ENCODE measurements at places on chromosomes 13 and 19.
A peak's percentile ranks its signal among the peaks of the same experiment; 100 is the strongest.

GRCh38 chr13:30126903-30127428, 180.4 kb downstream of the KATNAL1 start:
- DNase-seq, result no peak

DNA sequence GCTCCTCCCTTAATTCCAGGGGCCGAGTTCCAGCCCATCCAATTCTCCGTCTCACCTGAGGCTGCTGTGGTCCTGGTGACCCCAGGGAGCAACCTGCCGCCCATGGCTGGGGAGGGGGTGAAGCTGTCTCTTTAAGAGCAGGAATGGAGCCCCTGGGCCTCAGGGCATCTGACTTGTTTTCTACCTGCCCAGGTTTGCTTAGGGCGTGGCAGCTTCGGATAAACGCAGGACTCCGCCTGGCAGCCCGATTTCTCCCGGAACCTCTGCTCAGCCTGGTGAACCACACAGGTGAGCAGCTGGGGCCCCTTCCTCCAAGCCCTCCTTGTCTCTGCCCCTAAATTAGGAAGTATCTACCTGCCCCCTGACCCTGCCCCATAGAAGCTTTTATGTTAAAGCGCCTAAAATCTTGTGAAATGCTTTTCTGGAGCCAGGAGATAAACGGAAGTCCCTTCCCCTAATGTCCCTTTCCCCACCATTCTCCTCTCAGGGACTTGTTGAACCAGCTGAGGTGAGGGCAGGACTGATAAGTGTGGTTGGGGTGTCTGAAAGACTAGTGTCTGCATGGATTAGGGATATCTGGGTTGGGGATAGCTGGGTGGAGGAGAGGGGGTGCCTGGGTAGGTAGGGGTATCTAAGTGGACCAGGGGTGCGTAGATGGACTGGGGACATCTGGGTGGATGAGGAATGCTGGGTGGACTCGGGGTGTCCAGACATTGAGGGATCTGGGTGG, 614 bp downstream of the FXYD3 start:
- DNase-seq, result no peak

GRCh38 chr19:623974-624373, 9.4 kb downstream of the POLRMT start:
- peak; percentile 92 for DNase-seq

DNA sequence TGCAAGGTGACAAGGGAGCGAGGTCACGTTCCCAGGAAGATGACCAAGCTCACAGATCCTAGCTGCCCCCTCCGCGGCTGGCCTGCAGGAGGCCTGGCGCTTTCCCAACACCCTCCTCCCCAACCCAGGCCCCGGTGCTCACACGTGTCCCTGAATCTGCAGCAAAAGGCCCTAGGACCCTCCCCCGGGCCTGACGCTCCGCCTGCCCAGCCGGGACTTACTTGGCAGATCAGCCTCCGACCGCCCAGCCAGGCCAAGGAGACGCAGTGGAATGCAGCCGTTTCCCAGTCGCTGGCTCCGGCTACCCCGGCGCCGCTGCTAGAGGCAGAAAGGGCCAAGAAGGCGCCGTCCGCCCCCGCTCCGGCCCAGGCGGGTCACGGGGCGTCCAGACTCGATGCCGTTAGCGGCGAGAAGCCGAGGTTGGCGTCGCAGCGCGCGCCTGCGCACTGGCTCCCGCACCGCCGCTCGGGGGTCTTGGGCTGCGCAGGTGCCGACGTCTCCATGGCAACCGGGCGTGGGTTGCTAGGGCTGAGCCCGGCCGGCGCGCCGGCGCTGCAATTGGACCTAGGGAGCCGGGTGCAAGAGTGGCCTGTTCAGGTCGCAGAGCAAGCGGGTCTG, at the start of gene PNMA8A:
TSS of gene PNMA8A (minus strand) at position 448 of the 618 bp plus-strand sequence. CDS start 528 bp downstream, outside the sequence.
- DNase-seq, result peak; percentile 82

GRCh38 chr19:57947088-57947418, 453 bp downstream of the ZNF256 start:
- DNase-seq, result no peak

DNA sequence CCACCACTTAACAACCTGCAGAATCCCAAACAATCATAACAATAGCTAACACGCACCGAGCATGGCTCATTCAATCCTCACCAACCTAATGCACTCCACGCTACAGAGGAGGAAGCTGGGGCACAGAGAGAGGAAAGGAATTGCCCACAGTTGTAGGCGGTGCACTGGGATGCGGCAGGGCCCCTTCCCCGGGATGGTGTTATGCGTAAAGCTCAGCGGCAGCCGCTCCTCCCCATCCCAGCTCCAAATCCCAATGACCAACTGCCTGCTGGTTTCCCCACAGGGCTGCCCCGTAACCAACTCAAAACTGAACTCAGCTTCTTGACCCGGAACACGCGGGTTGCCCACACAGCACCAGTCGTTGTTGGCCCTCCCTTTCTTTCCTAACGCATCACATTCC, 42.2 kb downstream of the SERP2 start:
- no peak for DNase-seq

- peak; percentile 44 for DNase-seq
Observed at GRCh38 chr13:45989607-45990006, 62.9 kb downstream of the ZC3H13 start.

- DNase-seq, result no peak
Observed at GRCh38 chr13:68810660-68811059, 1297.0 kb upstream of the ATXN8OS start.

DNA sequence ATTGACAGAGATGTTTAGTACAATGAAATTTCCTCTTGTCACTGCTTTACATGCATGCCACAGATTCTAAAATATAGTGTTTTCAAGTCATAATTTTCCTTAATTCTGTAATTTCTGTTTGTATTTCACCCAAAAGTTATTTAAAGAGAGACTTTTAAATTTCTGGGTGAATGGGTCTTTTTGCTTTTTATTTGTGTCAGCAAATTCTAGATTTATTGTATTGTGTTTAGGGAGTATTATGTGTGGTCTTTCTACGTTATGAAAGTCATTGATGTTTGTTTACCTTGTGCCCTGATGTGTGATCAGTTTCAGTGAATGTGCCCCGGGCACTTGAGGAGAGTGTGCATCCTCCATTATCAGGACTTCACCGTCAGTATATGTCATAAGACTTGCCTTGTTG, 92.7 kb downstream of the SGCG start:
- DNase-seq, result no peak

GRCh38 chr13:97727991-97728390, 225.5 kb upstream of the IPO5 start:
- no peak for DNase-seq

DNA sequence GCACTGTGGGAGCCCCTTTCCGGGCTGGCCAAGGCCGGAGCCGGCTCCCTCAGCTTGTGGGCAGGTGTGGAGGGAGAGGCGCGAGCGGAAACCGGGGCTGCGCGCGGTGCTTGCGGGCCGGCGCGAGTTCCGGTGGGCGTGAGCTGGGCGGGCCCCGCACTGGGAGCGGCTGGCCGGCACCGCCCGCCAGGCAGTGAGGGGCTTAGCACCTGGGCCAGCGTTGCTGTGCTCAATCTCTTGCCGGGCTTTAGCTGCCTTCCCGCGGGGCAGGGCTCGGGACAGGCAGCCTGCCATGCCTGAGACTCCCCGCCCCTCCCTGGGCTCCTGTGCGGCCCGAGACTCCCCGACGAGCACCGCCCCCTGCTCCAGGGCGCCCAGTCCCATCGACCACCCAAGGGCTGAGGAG, 405.2 kb upstream of the PRR20A start:
- no peak for DNase-seq

GRCh38 chr13:42997381-42997780, 5.3 kb upstream of the EPSTI1 start:
- DNase-seq, result peak; percentile 81

- no peak for DNase-seq
Observed at GRCh38 chr19:5228932-5229777, 111.5 kb downstream of the PTPRS start.

- DNase-seq, result no peak
Observed at GRCh38 chr19:55208880-55209692, at the start of gene PTPRH. Gene PTPRH, minus strand, starts transcription at chr19:55209501. Its CDS starts 68 bp downstream, at chr19:55209433.
